M059J (cell line): ENCODE measurements at places on chromosomes 2 and 18. TPM values are rescaled to one million over a fixed set of nuclear protein-coding genes. Genes with fewer than 3 reads are reported as not detected.

DNA sequence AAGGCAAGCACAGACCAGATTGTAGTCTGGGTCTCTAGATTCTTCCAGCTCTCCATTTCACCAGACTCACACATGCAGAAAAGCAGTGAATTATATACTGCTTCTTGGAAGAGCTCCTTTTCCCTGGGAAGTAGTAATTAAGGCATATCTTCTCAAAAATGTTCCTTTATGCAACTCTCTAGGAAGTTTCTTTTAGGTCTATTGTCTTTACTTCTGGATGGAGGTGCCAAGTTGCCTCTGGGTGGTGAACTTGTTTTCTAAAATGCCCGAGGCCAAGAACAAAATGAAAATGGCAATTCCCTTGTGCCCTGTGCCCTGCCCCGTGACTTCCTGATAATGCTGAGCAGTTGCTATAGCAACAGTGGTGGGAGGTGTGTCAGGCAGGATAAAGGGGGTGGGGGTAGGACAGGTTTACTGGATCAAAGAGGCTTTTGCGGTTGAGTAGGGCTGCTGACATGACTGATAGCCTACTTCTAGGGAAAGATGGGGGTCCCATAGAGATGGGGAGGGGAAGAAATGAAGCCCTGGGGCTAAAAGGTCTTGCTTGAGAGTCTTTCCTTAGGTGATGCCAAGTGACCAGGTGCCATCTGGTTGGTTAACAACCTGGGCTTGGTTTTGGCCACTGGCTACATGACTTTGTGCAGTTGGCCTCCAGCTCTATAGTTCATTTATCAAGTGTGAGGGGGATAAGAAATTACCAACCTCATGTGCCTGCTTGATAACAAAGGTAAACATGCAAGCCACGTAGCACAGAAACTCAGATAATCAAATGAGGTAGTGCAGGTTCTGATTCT, 11.8 kb downstream of the IGFBP2 start:
- DNase-seq = no peak

DNA sequence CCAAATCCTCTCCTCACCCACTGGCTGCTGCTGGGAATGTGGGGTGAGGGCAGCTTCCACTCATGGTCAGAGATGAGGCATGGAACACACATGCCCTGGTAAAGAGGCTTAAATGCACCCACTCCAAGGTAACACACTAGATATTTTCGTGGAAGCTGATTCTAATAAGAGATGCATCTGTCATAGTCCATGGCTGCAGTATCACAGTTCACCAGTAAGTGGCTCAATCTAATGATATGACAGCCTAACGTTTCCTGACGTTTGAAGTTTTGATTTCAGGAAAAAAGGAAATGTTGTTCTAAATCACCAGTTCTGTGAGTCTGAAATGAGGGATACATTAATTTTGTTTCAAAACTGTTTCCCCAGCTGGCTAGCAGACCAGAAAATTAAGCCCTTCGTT, 38.2 kb downstream of the LCT start:
- DNase-seq = no peak

- no peak for DNase-seq
Measured at GRCh38 chr2:109138449-109138848, 9.4 kb downstream of the SH3RF3 start.

DNA sequence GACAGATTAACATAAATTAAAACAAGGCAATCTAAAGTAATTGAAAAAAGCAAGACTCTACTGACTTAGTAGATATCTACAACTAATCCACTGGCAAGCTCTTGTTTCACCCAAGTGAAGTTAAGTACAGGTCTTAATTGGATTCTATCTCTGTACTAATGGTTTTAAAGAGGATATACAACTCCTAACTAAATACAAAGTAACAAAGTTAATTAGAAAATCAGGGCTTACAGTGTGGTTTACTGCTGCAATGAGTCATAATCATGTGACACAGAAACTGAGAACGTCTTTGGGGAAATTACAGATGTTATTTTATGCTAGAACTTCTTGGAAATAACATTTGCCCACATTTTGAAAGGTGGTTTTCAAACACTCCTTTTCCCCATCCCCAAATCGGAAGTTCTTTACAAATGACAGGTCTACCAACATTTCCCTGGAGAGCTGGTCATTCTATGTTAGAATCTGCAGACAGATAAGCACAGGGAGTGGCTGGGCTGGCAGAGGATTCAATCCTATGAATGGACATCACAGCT, 245.3 kb downstream of the STK39 start:
- DNase-seq = peak; percentile 40

CROCC2 gene
- not detected in 2 replicates for total RNA-seq
